ENCODE measurements at places on chromosomes 1 and 21.

DNA sequence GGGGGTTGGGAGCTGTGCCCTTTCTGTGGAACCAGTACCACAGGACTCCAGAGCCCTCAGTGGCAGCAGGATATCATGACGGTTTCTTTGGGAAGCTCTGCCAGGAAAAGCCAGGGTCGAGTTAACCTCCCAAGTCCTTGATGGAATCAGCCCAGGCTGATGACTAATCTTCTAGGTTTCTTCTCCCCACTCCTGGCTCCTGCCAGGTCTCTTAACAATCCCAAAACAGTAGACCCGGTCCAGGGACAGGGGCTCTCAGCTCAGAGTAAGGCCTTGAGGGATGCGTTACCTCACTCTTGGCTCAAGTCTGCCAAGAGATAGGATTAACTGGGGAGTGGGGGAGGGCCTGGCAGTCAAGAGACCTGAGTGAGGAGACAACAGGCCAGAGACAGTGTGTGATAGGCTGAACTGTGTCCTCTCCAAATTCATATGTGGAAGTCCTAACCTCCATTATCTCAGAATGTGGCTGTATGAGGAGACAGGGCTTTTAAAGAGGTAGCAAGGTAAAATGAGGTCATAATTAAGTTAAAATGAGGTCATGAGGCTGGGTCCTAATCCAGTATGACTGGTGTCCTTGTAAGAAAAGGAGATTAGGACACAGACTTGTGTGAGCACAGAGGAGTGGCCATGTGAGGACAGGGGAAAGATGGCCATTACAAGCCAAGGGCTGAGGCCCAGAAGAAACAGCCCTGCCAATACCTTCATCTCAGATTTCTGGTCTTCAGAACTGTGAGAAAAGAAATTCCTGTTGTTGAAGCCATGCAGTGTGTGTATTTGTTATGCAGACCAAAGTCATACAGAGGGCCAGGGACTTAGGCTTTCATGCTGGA, 95.0 kb downstream of the BEND5 start:
- peak overlapping the region; percentile 51 for H3K27ac ChIP-seq
- H3K36me3 ChIP-seq, result no peaks in the 10 kb centered on the region
- H3K4me1 ChIP-seq, result peaks cover 65% of the 10 kb centered on the region
- H3K27me3 ChIP-seq, result no peaks in the 10 kb centered on the region
- DNase-seq, result no peak
- H3K4me3 ChIP-seq, result no peak overlapping the region

GRCh38 chr1:180916771-180917170, 4.1 kb downstream of the KIAA1614 start:
- H3K36me3 ChIP-seq, result no peaks in the 10 kb centered on the region
- no peak for DNase-seq
- no peak overlapping the region for H3K4me3 ChIP-seq
- no peak overlapping the region for H3K27ac ChIP-seq
- H3K27me3 ChIP-seq, result no peaks in the 10 kb centered on the region
- H3K4me1 ChIP-seq, result no peaks in the 10 kb centered on the region

- peaks cover 2% of the 10 kb centered on the region for H3K36me3 ChIP-seq
- no peak overlapping the region for H3K27ac ChIP-seq
- no peak overlapping the region for H3K4me3 ChIP-seq
- no peaks in the 10 kb centered on the region for H3K27me3 ChIP-seq
These were observed 14.7 kb downstream of the TMCO1 start for GRCh38 chr1:165753934-165754333.

DNA sequence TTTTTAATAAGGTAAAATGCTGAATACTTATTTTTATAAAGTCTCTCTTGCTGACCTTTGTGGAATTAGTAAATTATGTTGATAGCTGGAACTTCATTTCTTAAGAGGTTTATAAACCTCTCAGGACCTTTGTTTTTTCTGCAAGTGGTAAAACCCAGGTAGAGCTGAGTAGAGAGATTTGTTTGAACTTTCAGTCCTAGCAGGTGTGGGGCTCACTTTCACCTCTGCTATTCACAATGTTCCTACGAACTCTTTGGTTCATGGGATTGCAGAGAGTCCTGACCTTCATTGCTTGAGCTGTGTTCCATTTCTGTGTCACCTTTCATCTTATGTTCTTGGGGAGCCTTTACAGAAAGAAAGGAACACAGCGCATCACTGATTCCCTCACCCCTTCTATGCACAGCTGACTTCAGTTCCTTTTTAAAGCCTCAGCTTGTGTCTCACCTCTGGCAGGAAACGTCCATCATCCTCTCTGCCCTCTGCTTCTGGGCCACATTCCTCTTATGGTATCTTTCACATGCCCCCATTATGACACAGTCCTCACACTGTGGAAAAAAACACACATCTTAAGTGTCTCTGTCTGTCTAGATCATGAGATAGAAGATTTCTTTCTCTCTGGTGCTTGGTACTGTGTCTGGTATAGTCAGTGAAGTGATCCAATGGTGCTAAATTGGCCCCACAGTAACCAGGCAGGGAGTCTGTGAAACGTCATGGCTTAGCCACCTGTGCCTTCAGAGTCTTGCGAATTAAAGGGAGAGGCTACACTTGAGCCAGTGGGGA, 262.5 kb upstream of the B3GALT2 start:
- no peaks in the 10 kb centered on the region for H3K27me3 ChIP-seq
- H3K4me1 ChIP-seq, result no peaks in the 10 kb centered on the region
- H3K36me3 ChIP-seq, result no peaks in the 10 kb centered on the region
- no peak overlapping the region for H3K27ac ChIP-seq

DNA sequence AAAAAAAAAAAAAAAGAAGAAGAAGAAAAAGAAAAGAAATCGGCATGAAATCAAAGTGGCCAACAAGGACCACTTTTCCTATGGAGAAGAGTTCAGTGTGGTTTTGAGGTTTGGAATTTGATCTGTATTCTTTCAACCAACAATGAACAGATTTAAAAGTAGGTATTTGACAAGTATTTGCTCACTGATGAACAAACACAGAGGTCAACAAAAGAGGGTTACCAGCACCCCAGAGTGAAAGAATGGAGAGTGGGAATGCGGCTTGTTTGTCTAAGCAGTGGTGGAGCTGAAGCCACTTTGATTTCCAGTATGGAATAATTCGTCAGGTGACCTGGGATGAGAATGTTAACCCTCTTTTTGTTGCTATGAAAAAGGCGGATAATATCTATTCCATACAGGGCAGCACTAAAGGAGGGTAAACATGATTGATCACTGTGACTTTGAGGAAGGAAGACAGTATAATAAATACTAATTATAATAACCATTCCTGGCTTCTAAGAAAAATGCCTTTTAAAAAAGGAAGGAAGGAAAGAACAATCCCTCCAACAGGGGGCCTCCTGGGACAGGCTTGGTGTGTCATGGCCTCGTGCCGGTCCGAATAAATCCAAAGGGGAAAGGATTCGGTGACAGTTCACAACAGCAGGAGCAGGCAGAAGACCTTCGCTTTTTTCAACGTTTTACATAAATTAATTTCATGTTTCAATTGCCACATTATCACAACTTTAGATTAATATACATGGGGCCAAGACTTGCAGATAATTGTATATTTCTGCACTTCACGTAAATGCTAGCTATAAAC, 37.2 kb upstream of the SIM2 start:
- H3K4me3 ChIP-seq, result no peak overlapping the region
- H3K27me3 ChIP-seq, result peaks cover 2% of the 10 kb centered on the region
- no peaks in the 10 kb centered on the region for H3K36me3 ChIP-seq
- no peaks in the 10 kb centered on the region for H3K4me1 ChIP-seq

DNA sequence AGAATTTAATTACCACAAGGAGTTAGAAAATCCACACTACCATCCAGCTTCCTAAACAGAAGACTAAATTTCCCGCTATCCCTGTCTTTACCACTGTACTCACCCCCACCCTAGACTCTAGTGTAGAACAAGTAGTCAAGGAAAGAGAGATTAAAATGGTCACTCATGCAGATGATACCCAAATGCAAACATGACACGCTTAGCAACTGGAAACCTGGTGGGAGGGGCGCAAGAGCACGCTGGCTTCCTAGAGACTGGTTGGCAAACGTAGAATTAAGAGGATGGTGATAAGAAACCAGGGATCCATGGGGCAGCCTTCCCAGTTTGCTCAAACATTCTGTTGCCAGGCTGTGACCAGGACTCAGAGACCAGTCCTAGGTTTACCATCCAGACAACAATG, 9.9 kb upstream of the LDLRAD1 start:
- no peaks in the 10 kb centered on the region for H3K27me3 ChIP-seq
- no peaks in the 10 kb centered on the region for H3K4me1 ChIP-seq
- no peak overlapping the region for H3K4me3 ChIP-seq

DNA sequence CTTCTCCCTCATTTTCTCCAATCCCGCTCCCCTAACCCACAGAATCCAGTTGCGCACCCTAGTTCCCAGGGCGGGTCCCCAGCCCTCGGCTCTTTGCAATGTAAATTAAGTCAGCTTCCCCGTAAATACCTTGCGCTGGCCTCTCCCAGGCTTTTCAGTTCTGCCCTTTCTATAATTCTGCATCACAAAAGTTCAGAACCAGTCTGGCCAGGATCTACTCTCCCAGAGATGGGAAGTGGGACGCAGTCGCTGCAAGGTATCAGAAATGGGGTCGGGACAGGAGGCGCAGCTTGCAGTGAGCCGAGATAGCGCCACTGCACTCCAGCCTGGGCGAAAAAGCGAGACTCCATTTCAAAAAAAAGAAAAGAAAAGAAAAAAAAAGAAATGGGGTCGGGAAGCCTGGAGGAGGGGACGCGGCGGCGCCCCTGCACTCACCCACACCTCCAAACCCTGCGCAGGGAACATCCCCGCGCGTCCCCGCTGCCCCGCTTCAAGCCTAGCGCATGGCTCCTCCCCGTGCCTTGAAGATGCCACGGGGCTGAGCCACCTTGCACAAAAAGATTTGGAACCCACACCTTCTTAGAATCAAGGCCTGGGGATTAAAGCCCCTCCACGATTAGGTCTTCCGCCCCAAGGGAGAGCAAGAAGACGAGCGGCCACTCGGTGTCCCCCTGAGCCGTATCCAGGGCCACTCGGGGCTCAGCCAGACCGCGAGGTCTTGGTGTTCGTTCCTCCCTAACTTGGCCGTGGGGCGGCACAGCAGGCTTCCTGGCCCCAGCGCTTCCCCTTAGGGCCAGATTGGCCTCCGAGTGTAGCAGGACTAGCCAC, 27.2 kb upstream of the ITLN2 start:
- H3K27me3 ChIP-seq, result peaks cover 8% of the 10 kb centered on the region
- no peak overlapping the region for H3K4me3 ChIP-seq
- no peaks in the 10 kb centered on the region for H3K36me3 ChIP-seq
- H3K27ac ChIP-seq, result no peak overlapping the region
- DNase-seq, result no peak
- H3K4me1 ChIP-seq, result no peaks in the 10 kb centered on the region

GRCh38 chr1:200265881-200266280, 144.0 kb downstream of the ZNF281 start:
- no peak for DNase-seq
- no peak overlapping the region for H3K27ac ChIP-seq
- H3K4me3 ChIP-seq, result no peak overlapping the region
- H3K4me1 ChIP-seq, result no peaks in the 10 kb centered on the region
- H3K27me3 ChIP-seq, result no peaks in the 10 kb centered on the region
- H3K36me3 ChIP-seq, result no peaks in the 10 kb centered on the region

GRCh38 chr1:6703016-6703415, 1.4 kb upstream of the DNAJC11 start:
- no peak overlapping the region for H3K4me3 ChIP-seq
- H3K27me3 ChIP-seq, result no peaks in the 10 kb centered on the region
- peaks cover 7% of the 10 kb centered on the region for H3K4me1 ChIP-seq
- DNase-seq, result no peak

DNA sequence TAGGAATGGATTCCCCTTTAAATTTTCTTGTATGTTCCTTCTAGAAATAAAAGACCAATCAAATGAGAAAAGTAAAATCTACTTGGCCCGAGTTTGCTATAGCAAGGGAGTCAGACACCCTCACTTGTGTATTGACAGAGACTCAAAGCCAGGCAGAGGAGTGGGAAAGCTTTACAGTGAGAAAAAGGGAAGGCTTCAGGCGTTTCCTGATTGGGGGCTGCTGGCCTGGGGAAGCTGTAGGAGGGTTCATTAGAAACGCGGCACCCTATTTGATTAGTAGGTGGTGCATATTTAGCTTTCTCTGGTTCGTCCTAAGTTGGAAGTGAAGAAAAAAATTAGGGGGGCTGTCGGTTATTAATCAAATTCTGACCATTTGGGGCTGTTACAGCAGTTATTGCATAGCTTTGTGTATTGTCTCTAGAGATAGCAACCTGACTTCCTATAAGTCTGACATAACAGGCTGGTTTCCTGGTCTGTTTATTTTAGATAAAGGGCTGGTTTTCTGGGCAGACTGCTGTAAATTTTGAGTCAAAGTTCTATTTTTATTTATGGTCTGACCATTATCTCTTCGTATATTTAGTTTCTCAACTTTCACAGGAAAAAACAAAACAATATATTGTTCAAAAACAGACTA, 10.0 kb downstream of the SLC25A24 start:
- no peak overlapping the region for H3K27ac ChIP-seq
- H3K27me3 ChIP-seq, result no peaks in the 10 kb centered on the region
- no peak overlapping the region for H3K4me3 ChIP-seq
- H3K36me3 ChIP-seq, result no peaks in the 10 kb centered on the region

DNA sequence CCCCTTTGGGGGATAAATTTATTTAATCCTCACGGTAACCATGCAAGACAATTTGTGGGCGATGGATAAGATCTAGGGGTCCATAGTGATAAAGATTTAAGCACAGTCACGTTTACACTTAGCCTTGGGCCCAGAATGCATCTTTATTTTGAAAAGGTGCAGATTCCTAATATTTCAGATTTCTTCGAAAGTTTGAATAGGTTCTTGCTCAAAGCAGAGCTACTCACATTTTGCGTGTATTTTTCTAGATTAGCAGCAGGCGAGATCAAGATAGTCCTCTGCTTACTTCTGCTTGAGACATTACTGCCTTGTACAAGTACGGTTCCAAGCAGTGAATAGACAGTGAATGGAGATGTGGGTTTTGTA, 647 bp downstream of the TSEN15 start:
- H3K27me3 ChIP-seq, result no peaks in the 10 kb centered on the region
- peaks cover 14% of the 10 kb centered on the region for H3K4me1 ChIP-seq
- H3K4me3 ChIP-seq, result peak overlapping the region; percentile 86
- no peaks in the 10 kb centered on the region for H3K36me3 ChIP-seq
- no peak overlapping the region for H3K27ac ChIP-seq

GRCh38 chr1:162823231-162823630, 32.7 kb downstream of the HSD17B7 start:
- no peak for DNase-seq
- no peaks in the 10 kb centered on the region for H3K36me3 ChIP-seq
- H3K4me1 ChIP-seq, result no peaks in the 10 kb centered on the region
- H3K27me3 ChIP-seq, result no peaks in the 10 kb centered on the region
- no peak overlapping the region for H3K27ac ChIP-seq
- no peak overlapping the region for H3K4me3 ChIP-seq

DNA sequence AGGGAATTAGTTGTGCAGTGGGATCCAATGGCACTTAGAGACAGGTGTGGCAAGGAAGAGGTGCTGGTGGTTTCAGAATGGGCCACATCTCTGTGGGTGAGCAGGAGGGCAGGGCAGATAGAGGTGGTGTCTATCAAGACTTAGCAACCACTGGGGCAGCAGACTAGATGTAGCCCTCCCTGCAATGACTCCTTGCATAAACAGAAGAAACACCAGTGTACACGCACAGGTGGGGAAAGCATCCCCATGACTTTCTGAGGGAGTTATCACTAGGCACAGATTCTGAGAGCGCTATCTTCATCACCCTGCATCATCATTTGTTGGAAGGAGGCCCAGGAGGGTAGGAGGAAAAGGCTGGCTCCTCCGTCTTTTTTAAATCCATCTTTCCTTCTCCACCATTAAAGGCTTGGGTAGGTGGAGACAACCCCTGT, 58.4 kb downstream of the PLXNA2 start:
- no peak overlapping the region for H3K27ac ChIP-seq
- H3K4me3 ChIP-seq, result no peak overlapping the region
- peaks cover 6% of the 10 kb centered on the region for H3K4me1 ChIP-seq
- no peak for DNase-seq
- H3K27me3 ChIP-seq, result no peaks in the 10 kb centered on the region
- no peaks in the 10 kb centered on the region for H3K36me3 ChIP-seq

Measured in kidney (tissue), 22 donors.